ENCODE measurements at places on chromosomes 5 and 9. TPM values are rescaled to one million over a fixed set of nuclear protein-coding genes. Genes with fewer than 3 reads are reported as not detected.

Gene PLPP7
- total RNA-seq: 216 TPM

- no peak for DNase-seq
These were observed 3.2 kb downstream of the CDKN2B start for GRCh38 chr9:22005702-22006606.

DNA sequence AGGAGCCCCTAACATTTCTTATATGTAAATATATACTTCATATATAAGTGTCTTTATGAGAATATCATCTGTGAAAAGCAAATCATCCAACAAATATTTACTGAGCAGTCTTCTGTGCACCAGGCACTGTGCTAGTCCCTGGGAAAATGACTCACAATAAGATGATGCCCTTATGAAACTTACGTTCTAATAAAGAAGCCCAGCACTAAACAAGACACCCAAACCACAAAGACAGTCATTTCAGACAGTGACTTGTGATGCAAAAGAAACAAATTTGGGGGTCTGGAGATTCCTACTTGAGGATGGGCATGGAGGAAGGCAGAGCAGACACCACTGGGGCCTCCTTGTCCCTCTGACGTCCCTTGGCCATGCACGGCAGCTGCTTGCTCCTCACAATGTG, 30.6 kb upstream of the PPP1R2B start:
- no peak for DNase-seq

Gene FCN2
- not detected for total RNA-seq

Gene PTGS1
- 14.6 TPM for total RNA-seq

GRCh38 chr5:50766462-50766861, 100.0 kb downstream of the PARP8 start:
- no peak for DNase-seq

Gene CARD9
- 1.1 TPM for total RNA-seq

Gene GHR
- 10.8 TPM for total RNA-seq

- peak; percentile 66 for DNase-seq
These were observed 188.7 kb downstream of the HSPA4 start for GRCh38 chr5:133240425-133241091.

DNA sequence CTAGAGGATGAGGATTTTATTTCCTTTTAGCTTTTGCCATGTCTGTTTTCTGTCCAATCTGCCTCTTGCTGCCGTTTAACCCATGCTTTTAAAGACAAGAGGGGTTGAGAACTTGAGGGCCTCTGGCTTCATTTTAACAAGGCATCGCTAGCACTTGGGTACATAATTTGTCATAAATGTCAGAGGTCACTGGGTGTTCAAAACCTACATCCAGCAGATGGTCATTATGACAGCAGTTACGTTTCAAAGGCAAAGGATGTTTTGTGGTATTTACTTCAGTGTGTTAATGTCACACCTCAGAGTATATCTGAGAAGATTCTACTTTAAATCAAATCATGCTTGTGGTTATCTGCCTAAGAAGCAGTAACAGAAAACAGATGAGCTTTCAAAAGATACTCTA, 918.3 kb downstream of the NR2F1-AS1 start:
- no peak for DNase-seq

GRCh38 chr5:133363807-133364587, 248.3 kb downstream of the FSTL4 start:
- peak; percentile 44 for DNase-seq

Gene TAF11L8
- not detected for total RNA-seq

GRCh38 chr5:130135506-130135905, 231.2 kb downstream of the CHSY3 start:
- no peak for DNase-seq

DNA sequence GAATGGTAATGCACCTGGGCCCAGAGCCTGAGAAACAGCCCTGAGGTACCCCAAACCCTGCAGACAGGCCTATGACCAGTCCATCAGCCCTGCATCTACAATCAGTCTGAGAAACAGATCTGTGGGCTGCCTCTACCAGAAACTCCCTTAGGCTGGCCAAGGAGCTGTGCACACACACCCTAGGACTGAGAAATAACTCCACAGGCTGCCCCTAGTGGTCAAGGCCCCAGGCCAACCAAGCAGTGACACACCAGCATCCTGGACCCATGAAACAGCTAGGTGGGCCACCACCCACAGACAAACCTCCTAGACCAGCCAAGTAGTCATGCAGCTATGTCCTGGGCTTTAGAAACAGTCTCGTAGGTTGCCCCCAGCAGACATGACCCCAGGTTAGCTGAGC, 253.6 kb upstream of the VLDLR start:
- DNase-seq: no peak

Gene FASTKD3
- total RNA-seq: 4.6 TPM

DNA sequence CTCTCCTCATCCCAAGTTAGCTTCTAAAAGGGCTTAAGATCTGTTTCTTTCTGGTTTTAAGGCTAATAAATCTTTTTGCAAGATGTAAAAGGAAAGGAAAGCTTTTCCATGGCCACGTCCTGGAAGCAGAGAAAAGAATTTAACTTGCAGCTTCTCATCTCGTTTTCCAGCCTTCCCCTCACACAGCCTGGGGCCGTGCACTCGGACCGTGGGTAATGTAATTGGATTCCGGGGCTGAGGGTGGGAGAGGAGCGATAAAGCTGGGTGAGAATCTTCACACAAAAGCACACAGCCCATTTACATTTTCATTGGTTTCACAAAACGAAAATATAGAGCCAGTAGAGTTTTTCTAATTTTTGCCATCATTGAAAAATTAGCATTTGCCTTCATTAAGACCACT, 91.2 kb downstream of the IRX2 start:
- no peak for DNase-seq

Gene FOXD4L4
- not detected for total RNA-seq

DNA sequence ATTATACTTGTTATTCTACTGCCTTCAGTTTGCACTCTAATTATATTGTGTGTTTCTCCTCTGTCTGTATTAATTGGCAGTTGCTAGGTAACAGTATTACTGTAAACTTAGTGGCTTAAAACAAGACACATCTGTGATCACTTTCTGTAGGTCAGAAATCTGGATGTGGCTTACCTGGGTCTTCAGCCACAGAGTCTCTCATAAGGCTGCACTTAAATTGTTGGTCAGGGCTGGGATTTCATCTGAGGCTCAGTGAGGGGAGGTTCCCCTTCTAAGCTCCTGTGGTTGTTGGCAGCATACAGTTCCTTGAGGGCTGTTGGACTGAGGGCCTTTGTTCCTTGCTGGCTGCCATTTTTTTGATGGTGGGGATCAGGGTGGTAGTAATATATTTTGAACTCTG, 68.8 kb downstream of the SLC44A1 start:
- DNase-seq: no peak

Gene ARSI
- 0.83 TPM for total RNA-seq

DNA sequence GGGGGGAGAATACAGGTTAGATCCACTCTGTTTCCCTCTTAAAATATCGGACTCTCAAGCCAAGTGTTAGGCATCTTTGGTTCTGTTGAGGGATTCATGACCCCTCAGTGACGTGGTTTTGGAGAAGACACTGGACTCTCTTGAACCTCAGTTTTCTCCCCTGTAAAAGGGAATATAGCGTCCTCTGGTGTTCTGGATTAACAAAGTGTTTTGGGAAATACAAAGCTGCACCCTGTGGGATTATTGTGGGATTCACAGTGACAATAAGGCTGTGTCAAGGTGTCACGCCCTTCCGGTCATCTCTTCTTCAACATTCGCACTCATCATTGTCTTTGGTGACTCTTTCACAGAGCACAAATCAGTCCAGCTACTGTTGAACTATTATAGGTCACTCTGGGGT, 139.0 kb downstream of the IRX1 start:
- DNase-seq: no peak

Gene ECSCR
- total RNA-seq: 35.4 TPM

Gene FST
- 0.70 TPM for total RNA-seq

Gene ACOT12
- total RNA-seq: not detected

- no peak for DNase-seq
These were observed 34.5 kb downstream of the HAVCR1 start for GRCh38 chr5:157024208-157024959.

Gene HAND1
- total RNA-seq: 4.1 TPM

- DNase-seq: no peak
These were observed 4.2 kb downstream of the PRR7 start for GRCh38 chr5:177450667-177451424.

DNA sequence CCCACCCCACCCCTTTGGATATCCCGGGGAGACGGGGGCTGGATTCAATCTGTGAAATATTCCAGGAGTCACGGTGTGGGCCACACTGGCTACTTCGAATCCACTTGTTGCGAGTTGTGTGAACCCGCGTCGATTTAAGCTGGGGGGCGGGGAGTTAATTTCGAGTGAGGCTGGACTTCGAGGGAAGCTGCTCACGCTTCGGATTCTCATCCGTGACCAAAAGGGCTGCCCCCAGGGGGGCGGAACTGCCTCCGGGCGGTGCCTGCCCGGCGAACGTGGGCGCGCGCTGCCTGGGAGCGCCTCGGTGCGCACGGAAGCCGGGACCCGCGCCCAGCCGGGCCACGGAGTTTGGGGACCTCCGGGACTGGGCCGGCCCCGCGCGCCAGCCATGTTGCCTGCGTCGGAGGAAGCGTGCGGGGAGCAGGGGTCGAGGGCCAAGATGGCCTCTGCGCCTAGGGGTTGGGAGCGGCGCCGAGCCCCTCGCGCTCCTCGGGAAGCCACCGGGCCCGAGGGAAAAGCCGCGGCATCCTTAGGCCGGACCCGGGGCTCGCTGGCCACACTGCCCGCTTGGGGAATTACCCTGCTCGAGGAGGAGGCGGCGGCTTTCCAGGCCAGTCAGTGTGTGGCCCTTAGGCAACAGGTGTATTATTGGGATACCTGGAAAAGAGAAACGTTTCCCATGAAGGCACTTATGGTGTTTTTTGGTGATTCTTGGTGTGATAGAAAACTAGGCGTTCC, 975 bp downstream of the OCLN start:
- no peak for DNase-seq

Measured in right atrium auricular region (tissue), 2 donors.